ENCODE measurements at places on chromosomes 11 and 22.

DNA sequence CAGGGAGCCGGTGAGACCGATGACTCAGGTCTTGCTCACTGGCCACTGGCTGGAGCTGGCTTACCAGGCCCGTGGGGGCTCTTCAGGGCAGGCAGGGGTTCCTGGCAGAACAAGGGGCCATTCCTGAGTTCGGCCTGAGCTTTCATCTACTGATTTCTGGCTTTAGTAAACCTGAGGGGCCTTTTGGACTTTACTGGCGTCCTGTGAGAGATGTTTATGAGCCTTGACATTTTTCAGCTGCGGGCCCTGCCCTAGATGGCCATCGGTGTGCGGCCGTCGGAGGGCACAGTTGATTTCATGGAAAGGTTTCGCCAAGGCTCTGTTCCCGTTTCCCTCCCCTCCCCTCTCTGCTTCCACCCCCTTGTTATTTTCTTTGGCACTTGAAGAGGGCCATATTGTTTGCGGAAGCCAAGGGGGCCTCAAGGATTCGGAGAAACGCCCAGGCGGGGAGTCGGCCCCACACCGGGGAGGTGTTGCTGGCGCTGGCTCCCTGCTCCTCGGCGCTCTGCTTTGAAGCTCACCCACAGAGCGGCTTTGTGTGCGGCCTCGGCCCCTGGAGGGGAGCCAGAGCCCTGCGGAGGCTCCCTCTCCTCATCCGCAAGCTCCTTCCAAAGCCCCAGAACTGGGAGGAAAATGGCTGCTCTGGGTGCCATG, 17.7 kb downstream of the ELF5 start:
- DNase-seq, result no peak

DNA sequence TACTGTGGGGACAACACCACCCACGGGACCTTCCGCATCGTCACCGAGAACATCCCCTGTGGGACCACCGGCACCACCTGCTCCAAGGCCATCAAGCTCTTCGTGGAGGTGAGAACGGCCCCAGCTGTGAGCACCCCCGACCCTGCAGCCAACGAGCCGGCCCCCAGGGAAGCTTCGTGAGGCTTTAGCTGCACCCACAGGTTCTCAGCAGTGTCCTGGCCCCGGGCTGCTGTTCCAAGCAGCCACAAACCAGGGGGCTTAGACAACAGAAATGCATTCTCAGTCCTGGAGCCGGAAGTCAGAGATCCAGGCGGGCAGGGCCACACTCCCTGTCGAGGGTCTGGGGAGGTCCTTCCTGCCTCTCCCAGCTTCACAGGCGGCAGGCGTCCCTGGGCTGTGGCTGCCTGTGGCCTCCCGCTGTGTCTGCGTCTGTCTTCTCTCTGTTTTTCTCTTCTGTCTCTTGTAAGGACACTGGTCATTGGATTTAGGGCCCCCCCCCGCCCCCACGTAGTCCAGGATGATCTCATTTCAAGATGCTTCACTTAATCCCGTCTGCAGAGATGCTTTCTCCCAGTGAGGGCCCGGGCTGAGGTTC, 12.5 kb downstream of the MUC5B start:
- no peak for DNase-seq

DNA sequence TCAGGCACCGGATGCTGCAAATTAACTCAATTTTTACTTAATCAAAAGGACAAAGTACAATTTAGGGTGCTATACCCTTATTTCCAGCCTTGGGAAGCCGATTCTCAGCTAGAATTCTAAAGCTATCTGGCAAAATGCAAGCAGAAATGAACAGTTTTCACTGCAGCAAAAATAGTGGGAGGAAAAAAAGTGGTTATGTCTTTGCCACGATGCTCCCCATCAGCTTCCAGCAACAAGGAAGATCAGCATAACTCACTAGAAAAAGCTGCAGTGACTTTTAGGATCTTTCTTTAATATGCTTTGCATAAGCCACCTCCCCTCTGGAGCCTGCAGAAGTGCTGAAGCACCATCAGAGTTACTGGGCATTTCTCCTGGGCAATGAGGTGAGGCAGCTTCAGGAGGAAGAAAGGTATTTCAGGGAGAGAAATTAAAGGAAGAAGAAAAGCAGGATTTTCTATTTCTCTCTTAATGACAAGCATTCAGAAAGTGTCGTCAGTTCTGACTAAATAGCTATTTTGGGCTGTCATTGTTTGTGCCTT, 702.9 kb downstream of the DLG2 start:
- DNase-seq, result no peak

DNA sequence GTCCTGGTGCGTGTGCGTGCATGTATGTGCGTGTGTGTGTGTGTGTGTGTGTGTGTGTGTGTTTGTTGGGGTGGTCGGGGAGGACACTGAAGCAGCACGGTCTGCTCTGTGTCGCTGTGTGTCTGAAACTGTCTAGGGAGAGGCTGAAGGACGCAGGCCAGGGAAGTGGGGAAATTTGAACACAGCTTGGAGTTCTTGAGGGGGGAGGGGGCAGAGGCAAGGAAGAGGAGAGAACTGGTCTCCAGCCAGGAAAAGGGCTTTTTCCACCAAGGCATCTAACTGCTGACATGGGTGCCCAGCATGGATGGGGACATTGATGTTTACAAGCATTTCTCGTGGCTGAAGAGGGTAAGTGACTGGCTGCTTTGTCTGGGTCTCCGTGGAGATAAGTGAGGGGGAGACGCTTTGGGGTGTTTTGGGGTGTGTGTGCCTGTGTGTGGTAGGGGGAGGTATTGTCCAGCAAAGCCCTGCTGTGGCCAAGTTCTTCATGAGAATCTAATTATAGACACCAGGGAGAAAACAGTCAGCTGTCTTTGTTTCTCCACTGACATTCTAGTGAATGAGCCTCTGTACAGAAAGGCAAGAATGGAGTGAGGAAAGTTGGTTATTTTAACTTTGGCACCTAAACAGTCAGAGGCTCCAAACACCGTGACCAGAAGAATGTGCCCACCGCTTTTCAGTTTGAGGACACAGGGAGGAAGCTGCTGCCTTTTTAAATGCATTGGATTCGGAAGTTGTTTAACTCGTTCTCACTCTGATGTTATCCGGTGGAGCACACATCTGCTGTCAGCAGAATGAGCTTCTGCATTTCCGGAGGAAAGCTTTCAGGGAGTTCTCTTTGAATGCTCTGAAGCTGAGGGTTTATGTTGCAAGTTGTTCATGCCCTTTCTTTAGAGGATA, 63.7 kb downstream of the PPFIBP2 start:
- DNase-seq, result peak; percentile 5

GRCh38 chr11:119529936-119530335, 107.0 kb upstream of the THY1 start:
- no peak for DNase-seq

DNA sequence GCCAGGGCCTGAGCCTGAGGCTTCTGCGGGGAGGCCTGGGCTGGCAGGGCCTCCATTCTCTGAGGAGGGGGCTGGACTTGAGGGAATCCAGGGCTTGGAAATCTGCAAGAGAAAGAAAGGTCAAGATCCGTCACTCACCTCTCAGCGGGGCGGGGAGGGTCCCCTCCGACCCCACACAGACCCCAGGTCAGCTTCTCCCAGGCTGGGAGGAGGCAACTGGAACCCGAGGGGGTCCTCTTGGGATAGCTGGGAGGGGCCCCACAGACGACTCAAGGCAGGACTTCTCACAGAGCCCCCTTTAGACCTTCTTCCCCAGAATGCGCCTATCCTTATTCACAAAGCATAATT, 11.0 kb downstream of the TNKS1BP1 start:
- no peak for DNase-seq

DNA sequence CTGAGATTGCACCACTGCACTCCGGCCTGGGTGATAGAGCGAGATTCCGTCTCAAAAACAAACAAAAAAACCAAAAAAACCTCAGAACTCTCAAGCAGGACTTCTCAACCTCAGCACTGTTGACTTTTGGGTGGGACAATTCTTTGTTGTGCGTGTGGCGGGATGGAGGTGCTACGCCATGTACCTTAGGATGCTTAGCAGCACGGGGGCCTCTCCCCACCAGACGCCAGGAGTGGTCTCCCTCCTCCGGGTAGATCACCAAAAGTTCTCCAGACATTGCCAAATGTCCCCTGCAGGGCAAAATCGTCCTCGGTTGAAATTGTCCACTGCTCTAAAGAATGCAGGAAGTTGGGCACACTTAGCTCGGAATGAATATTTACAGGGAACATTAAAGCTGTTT, 26.9 kb upstream of the ATXN10 start:
- no peak for DNase-seq

DNA sequence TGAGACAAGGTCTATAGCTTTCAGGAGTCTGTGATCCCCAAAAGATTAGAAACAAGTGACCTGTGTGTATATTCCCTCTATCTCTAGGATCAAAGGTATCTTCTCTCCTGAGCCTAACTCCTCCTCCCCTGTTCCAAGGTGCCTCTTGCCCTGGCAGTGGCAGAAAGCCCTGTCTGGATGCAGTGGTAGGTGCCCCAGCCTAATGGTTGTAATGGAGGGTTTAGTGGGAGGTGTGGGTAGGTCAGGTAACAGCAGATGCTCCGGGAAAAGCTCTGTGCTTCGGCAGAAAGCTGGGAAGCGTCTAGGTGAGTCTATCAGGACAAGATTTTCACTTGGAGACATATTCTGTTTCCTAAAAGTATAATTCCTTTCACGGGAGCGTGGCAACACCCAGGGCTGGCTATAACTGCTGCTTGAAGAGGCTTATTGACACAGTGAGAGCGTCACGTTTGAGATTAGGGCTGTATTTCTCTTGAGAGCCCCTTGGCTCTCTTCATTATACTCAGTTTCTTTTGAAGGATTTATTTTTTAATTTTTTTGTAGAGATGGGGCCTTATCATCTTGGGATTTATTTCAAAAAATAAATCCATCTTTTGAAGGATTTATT, 49.5 kb downstream of the PRR5L start:
- no peak for DNase-seq

- no peak for DNase-seq
Measured at GRCh38 chr11:23078289-23078971, 218.2 kb upstream of the CCDC179 start.

DNA sequence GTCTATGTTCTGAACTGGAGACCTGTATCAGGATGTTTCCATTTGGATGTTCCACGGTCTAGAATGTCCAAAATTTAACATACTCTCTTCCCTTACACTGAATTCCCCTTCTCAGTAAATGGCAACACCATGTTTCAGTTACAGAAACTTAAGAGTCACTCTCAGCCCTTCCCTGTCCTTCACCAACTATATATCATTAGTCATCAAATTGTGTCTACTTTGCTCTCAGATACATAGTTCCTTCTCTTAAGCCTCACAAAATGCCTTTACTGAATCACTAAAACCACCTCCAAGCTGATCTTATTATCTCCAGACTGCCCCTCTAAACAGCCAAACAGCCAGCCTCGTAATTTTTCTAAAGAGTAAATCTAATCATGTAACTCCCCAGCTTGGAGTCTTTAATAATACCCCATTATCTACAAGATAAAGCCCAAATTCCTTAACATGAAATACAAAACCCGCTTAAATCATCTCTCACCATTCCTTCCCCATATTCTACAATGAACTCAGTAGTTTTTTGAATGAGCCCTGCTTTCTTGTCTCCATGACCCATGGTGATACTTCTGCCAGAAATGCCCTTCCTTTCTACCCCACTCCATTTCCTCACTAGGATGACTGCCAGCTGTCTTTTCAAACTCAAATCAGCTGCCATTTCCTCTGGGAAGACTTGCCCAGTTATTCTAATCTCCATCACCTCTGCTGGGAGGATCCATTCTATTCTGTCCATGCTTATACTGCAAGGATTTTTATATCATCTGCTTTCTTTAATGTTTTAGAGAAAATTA, 102.7 kb upstream of the ARHGAP42 start:
- DNase-seq, result no peak

DNA sequence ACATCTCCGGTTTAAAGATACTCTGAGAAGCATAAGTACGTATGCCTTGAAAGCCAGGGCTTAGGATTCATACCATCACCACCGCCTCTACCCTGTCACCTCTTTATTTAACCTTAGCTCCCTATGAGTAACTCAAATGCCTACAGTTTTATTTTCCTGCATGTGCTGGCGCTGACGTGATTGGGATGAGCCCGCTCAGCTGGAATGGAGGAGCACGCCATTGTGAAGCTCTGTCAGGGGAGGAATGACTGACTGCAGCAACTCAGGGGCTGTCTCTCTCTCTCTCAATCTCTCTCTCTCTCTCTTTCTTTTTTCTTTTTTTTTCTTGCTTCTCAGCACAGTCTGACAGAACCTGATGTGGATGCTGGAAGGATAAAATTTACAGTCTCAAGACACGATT, 12.4 kb downstream of the CAVIN3 start:
- DNase-seq, result no peak

DNA sequence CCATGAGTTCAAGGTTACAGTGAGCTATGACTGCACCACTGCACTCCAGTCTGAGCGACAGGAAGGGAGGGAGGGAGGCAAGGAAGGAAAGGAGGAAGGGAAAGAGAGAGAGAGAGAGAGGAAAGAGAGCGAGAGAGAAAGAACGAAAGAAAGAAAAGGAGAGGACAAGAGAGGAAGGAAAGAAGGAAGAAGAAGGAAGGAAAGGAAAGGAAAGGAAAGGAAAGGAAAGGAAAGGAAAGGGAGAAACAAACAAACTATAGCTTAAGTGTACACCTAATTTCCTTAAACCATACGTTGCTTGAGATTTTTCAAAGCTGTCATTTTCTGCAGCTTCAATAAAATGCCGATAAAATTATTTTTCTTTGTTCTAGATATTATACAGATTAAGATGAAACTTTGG, 80.2 kb upstream of the APOA1 start:
- no peak for DNase-seq

GRCh38 chr11:35304386-35304775, 115.0 kb downstream of the SLC1A2 start:
- peak; percentile 16 for DNase-seq

DNA sequence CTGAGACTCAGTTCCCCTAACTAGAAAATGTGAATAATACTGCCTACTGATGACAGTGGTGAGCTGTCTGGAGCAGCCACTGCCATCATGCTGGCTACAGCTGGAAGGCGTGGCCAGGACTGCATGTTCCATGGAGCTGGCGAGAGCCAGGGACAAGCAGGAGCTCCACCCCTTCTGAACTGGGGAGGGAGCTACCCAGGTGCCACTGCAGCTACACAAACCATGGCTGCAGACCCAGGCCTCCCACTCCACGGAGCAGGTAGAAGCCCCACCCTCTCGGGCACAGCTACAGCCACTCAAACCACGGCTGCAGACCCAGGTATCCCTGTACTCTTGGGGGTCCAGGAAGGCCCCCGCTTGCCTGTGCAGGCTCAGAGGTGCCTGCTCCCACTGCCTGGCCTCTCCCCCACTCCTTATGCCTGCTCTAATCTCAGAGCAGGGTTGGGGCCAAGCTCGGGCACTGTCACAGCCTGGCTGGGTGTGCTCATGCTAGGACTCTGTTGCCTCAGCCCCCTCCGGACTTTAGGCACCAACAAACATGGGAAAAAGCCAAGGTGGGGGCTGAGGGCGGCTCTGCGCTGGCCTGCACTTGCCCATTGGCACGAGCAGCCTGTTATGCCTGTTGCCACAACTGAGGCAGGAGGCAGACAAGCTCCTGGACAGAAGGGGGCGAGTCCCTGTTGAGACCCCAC, 51.7 kb downstream of the RAB30 start:
- no peak for DNase-seq

- DNase-seq, result no peak
Measured at GRCh38 chr11:72863916-72864315, 49.7 kb downstream of the ATG16L2 start.

Data from CD4-positive, alpha-beta T cell treated with Interleukin-10 for 1 hour (primary cell).